NCI-H1417 (cell line): ENCODE measurements at places on chromosomes 2 and 18.
A peak's percentile ranks its signal among the peaks of the same experiment; 100 is the strongest.

DNA sequence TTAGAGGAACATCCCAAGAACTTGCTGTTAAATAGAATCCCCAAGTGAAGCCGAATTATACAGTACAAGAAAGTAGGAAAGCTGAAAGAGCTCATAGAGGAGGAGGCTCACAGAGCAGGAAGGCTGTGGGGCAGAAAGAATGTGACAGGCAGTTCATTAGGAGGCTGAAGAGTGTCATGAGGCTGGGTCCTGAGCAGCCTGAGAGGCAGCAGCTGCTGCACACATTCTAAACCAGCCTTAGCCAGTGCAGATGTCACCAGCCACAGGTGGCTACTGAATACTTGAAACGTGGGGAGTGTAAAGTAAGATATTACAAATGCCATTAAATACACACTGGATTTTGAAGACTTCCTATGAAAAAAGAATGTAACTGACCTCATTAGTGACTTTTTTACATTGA lies 490.2 kb upstream of the KLHL29 start:
- DNase-seq: no peak

DNA sequence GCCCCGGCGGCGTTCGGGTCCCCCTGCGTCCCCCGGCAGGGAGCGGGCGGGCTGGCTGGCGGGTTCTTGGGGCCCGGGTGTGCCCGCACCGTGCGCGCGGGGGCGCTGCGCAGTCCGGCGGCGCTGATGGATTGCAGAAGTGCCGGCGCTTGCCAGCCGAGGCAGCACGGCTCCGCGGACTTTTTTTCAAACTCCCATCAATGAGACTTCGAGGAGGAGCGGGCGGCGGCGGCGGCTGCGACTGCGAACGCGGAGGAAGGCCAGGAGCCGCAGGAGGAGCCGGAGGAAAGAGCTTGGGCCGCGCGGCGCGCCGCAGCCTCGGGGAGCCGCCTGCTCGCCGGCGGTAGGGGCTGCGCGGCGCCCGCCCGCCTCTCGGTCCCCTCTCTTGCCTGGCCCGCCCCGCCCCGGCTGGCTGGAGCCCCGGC lies at the start of gene GLI2:
GLI2 (plus strand) TSS at position 123 of the 425 bp plus-strand sequence. CDS start 61,453 bp downstream, outside the sequence.
- peak; percentile 84 for DNase-seq

GRCh38 chr2:27583390-27583915 lies 611 bp downstream of the ZNF512 start:
- DNase-seq: no peak

GRCh38 chr2:201911372-201911771 lies 105.0 kb downstream of the CDK15 start:
- no peak for DNase-seq

- peak; percentile 31 for DNase-seq
Measured at GRCh38 chr2:59567151-59567550, 986.3 kb downstream of the BCL11A start.

DNA sequence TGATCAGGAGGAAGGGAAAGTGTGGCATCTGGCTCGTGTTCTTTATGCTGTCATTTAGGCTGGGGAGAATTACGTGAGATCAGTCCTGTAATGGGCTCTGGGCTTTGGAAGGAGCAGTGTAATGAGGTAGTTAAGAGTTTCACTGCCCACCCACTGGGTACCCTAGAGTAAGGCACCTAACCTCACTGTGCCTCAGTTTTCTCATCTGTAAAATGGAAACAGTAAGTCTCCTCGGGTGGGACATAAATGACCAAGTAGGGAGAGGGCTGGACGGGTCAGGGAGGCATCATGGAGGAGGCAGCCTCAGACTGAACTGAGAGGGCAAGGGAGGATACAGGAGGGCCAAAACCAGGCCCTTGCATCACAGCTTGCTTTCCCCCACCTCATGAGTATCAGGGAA lies 97.3 kb upstream of the MCFD2 start:
- no peak for DNase-seq

DNA sequence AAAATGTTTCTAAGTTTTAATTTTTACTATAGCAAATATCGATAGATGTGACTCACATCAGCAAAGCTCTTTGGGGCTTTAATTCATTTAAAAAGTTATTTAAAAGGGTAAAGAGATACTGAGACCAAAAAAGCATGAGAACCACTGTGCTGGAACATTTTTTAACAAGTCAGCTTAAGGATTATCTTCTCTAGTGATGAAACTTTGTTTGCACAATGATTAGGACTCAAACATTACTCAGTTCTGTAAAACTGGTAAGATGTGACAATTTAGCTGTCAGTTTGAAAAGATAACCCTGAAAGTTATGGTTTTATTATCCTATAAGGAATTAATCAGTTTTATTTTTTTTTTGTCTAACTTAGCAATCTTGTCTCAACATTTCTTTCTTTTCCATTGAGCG lies 301.4 kb downstream of the TSN start:
- no peak for DNase-seq

DNA sequence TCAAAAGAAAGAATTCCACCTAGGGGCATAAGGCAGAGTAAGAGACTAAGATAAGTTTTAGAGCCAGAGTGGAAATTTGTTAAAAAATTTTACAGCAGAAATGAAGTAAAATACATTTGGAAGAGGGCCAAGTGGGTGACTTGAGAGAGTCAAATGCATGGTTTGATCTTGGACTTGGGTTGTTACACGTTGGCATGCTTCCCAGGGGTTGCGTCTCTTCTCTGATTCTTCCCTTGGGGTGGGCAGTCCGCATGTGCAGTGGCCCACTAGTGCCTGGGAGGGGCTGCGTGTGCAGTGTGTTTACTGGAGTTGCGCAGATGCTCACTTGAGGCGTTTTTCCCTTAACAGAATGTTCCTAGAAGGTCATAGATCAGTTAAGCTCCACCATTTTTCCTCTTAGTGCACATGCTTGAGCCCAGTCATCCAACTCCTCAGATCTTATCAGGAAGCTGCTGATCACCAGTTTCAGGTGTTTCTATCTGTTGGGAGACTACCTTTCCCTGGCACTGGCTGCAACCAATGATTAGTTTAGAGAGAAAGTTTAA lies 13.1 kb downstream of the SEH1L start:
- no peak for DNase-seq

GRCh38 chr18:54162431-54162830 lies 62.0 kb downstream of the MBD2 start:
- no peak for DNase-seq

DNA sequence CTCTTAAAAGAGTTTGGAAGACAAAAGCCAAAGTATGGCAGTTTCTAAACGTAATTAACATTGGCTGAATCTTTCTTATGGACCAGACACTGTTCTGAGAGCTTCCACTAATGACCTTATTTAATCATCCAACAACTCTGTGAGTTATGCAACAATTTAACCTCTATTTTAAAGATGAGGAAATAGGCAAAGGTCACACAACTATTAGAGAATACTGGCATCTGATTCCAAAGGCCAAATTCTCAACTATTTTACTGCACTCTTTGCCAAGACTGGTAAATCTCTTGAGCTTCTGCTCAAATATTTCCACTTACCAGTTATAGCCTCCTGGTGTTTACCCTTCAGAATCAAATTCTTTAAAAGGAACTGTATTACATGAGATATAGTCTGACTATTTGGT lies 42.1 kb upstream of the ERMN start:
- DNase-seq: no peak

- DNase-seq: no peak
Measured at GRCh38 chr2:9980520-9980919, 29.0 kb downstream of the GRHL1 start.
